Jurkat, Clone E6-1 (cell line): ENCODE measurements at places on chromosomes 3 and 15.

GRCh38 chr3:151483961-151484520 is 23.2 kb upstream of the IGSF10 start:
- DNase-seq = no peak

DNA sequence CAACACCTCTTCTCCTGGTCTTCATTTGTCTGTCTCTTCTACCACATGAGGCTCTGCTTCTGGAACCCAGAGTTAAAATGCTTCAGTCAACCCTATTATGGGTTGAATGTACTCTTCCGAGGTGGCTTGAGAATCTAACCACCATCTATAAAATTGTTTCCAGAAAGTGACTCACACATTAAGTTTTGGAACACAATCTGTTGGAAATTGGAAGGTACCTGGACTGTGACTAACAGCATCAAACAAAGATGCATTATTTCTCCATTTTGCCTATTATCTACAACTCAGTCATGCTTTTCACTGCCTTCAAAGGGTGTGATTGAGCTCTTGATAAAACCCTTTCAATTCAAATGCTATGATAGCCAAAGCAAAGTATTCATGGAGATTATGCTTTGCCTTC is 499.0 kb upstream of the SEMA6D start:
- no peak for DNase-seq

GRCh38 chr15:93707751-93708150 is 523.6 kb upstream of the MCTP2 start:
- DNase-seq = no peak

DNA sequence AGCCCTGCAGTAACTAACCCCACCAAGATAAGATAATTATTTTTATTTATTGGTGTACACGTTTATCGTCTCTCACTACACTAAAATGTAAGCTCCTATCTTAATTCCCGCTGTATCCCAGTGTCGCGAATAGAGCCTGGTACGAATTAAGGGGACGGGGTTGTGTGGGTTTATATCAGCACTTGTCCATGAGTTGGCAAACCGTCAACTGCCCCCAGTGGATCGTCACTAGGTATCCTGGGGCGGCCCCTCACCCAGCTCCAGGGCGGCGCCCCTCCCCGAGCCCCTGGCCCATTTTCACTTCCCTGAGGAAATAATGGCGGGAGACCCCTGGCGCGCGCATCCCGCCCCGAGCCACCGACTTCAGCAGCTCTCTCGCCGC is 465 bp downstream of the RUVBL1 start:
- DNase-seq = no peak

- DNase-seq = no peak
Measured at GRCh38 chr15:90819850-90820249, 48.5 kb upstream of the FURIN start.

DNA sequence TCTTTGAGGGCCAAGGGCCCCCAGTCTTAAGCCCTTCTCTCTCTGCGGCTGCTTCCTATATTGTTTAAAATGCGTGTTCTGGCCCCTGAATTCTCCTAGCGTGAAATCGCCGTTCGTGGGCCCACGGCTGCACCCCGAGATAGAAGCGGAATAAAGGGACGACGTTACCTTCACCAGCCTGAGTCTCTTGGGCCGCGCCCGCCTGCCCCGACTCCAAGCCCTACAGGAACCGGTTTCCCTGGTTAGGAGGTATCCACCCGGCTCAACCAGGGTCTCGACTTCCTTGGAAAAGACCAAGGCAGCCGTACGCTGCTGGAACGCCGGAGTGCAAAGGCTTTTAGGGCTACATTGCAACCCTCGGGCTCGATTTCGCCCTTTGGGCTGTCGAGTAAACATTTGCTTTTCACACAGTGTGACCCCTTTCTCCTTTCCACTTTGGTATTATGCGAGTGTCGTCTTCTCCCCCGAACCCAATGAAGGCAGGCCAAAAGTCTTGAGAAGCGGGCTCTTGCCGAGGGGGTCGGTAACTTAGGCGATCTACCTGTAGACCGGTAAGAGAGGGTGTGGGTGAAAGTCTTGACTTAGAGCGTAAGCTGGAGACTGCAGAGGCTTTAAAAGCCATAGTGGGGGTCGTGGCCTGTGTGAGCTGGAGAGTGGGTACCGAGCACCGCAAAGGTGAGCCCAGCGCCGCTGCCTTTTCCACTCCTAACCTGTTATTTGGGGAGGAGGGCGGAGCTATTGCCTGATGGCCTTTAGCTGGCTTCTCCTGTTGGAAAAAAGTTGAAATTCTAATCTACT is 2.0 kb downstream of the TRIM71 start:
- DNase-seq = no peak

- no peak for DNase-seq
Measured at GRCh38 chr3:191262650-191263049, 63.6 kb downstream of the OSTN start.

- no peak for DNase-seq
Measured at GRCh38 chr3:155608228-155608920, 136.5 kb downstream of the PLCH1 start.

GRCh38 chr3:194584320-194584776 is 48.9 kb downstream of the TMEM44 start:
- DNase-seq = no peak

GRCh38 chr3:102141928-102142239 is 292.6 kb downstream of the NFKBIZ start:
- DNase-seq = no peak

DNA sequence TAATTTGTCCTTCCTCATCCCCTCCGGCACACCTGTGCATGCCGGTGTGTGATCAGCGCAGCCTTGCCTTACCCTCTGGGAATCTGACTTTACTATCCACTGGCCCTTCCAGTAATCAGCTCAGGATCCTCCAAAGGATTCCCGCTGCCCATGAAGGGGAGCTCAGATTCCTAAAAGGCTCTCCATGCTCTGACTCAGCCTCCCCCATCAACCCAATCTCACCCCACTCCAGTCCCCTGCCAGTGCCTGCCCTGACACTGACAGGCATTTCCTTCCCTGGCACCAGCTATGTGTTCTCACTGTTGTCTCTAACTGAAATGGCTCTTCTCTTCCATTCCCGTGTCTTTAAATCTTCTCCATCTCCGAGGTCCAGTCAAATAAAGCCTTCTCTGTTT is 7.3 kb upstream of the BCL2A1 start:
- DNase-seq = no peak

GRCh38 chr3:156751461-156752025 is 74.6 kb upstream of the LEKR1 start:
- no peak for DNase-seq

DNA sequence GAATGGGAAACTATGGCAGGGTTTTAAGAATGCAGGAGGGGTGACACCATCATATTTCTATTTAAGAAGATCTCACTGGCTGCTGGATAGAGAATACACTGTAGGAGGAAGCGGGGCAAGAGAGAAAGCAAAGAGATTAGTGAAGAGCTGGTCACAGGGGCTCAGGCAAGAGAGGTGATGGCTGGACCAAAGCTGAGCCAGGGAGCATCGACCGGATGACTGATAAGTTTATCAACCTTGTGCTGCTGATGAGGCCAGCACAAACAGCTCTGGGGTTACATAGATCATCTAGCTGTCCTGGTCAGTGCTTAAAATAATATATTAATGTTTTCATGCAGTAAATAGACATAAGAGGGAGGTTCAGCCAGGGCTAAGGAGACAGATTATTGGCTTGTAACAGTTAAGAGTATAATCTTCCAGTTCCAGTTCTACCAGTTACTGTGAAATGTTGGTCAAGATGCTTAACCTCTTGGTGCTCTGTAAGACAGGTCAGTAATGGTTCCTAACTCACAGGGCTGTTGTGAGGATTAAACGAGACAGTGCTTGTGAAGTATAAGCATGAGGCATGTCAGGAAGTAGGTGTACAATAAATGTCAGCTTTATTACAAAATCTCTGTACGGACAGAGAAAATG is 201.0 kb upstream of the FEZF2 start:
- DNase-seq = no peak

DNA sequence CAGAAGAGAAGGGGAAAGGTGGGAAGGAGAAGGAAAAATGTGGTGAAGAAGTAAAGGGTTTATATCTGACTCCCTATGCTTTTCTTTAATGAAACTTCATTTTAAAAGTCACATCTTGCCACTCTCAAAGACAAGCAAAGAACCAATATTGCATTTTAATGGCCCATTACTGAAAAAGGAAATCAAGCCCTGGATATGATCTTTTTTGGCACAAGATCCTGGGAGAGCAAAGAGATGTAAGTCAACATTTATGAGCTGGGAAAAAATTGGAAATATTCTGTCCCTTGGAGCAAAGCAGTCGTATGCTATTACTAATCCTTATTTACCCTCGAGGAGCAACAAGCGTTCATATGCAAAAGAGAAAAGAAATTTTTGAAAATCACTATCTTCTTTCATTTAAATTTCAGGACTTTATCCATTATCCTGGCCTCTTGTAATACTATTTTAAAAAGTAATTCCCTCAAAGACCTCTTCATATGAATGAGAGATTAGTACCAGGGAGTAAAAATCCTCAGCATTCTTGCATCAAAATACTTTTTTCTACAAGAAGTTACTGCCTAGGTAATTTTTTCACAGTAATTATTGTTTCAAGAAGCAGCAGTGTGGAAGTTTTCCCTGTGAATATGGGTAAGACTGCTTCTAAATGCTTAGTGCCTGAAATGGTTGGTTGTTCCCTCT is 435.3 kb upstream of the PDZRN3 start:
- DNase-seq = no peak

GRCh38 chr3:23888617-23889228 is 28.1 kb downstream of the NKIRAS1 start:
- DNase-seq = peak; percentile 37

DNA sequence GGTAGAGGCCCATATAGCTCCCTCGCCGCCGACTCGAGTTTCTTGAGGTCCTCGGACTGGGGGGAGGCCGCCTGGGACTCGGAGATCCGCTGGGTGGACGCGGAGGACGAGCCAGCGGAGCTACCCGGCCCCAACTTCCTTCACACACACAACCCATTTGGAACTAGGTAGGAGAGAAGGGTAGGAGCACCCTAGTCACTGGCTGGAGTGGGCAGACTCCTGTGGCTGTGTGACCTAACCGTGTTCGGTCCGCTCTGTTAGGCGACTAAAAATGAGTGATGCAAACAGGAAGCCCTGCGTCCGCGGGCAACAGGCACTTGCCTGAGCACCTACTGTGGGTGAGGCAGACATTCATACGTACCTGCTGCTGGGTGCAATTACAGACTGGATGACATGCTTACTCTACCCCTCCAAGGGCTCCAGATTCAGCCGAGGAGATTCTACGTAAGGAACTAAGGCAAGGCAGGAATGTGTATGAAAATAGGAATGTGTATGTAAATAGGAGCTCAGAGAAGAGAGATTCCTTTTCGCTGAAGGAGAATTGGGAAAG is 4.6 kb upstream of the SIN3A start:
- DNase-seq = peak; percentile 41

DNA sequence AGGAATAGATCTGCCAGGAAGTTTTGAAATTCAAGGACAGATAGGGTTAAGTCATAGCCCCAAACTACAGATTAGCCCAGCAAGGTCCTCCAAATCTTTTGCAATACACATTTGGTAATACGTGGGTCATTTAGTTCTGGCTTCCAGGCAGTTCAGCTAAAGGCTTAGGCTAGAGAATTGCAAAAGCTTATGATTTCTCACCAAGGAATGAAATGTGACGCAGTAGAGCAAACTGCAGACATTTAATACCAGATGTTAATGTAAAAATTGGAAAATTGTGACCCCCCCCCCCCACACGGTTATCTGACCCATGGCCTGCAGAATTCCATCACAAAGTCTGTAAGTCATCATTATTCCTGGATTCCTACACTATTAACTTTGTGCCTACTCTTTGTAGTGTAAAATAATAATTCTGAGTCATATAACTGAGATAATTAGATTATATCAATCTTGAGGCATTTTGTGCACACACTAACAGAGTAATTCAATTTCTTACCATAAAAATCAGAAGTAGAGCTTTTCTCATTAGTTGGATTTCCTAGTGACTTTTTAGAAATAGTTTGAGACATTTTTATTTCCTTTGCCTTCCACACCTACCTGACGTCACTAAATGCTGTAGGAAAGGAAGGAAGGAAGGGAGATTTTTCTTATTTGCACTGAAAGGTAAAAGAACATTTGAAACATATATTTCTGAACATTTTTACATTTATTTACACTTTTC is 235.2 kb downstream of the DTWD1 start:
- no peak for DNase-seq

- no peak for DNase-seq
Measured at GRCh38 chr15:25847051-25847450, 16.1 kb downstream of the ATP10A start.

GRCh38 chr3:194584866-194585265 is 48.4 kb downstream of the TMEM44 start:
- DNase-seq = no peak

DNA sequence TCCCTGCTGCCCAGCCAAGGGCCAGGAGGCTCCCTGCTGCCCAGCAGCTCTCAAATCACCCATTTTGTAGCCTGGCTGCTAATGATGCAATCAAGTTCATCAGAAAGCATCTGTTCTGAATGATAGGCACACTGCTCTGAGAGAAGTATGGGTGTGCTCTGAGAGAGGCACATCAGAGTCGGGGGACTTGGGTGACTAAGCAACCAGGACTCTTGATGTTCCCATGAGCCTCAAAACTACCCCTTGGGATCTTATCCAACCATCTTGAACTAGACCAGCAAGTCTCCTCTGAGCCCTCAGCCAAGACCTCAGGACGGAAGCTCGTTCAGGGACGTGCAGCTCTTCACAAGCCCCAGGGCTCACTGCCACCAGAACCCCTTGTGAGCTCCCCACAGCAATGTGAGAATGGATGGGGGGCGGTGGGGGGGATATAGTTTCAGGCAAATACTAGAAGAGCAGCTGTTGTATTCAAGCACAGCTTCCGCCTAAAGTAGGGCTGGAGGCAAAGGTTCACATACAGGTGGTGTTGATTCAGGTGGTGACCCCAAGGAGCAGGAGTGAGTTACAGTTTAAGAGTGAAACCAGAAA is 52.2 kb upstream of the HES1 start:
- no peak for DNase-seq

DNA sequence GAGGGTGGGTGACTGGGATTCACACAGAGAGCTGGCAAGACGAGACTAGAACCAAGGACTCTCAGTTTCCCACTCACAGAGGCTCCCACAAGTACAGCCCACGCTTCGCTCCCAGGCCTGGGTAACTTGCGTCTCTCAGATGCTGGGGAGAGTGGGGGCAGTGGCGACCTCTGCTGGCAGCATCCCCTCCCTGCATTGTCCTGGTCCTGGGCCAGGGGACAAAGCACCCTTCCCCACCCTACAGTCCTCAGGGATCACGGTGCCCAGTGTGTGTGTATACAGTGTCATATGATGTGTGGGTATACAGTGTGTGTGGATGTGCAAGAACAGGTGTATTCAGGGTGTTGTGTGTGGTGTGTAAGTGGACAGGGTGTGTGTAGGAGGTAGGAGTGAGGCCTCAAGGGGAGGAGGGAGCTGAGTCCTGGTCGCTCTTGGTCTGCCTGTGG is 12.8 kb downstream of the VILL start:
- no peak for DNase-seq

- DNase-seq = no peak
Measured at GRCh38 chr3:131645638-131646037, 142.9 kb upstream of the MRPL3 start.

GRCh38 chr3:62638316-62638715 is 236.9 kb downstream of the CADPS start:
- DNase-seq = no peak

DNA sequence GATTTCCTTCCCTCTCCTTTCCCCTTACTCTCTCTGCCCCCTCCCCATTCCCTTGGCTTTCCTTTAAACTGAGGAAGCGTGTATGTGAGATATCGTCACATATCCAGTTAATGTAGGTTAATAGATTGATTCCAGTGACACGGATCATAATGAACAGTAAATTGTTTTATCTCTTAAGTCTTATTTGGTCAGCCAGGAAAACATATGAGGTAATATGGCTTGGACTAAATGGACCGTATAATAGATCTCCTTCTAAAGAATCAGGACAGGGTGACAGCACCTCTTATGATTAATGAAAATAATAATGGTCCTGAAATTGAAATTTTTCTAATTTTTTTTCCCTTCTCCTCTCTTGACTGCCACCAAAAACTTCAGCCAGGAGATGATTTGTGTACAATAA is 779.8 kb upstream of the NR2F2 start:
- no peak for DNase-seq
